ENCODE measurements at places on chromosomes 2 and 18.

DNA sequence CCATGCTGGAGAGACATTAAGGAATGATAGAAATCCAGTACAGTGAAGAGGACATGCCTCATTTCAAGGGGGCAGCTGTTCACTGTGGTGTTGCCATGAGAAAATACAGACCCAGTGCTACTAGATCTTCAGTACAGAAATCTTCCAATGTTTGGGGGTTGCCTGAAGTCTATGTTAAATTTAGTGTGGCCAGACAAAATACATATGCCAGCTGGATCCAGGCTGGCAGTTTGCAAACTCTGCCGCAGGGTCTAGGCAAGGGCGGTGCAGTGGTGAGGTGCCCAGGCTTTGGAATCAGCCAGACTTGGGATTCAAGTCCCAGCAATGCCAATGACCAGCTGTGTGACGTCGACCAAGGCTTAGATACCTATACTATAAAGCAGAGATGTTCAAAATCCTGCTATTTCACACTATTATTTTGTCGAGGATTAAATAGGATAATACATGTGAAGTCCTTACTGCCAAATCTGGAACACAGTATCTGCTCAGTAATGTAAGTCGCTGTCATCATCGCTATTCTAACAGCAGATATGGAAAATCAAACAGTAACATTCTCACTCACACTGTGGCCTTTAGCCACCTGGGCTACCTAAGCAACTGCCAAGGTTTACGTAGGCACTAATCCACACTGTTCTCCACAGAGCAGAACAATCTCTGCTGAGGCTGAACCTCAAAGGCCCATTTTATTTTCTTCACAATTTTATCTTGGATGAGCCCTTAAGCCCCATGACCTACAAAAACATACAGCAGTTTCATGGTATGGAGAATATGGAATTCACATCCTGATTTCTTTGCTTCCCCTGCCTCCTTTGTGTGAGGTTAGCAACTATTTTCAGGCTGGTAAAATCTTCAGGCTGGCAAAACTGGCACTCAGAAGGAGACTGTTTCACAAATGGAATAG lies 5.9 kb upstream of the TMSB10 start:
- no peak for DNase-seq

GRCh38 chr2:147916723-147917122 lies 71.9 kb downstream of the ACVR2A start:
- DNase-seq: no peak

- no peak for DNase-seq
Observed at GRCh38 chr18:55256226-55256928, 297.1 kb upstream of the CCDC68 start.

GRCh38 chr18:64717026-64717425 lies 568.1 kb upstream of the LINC00305 start:
- DNase-seq: no peak

DNA sequence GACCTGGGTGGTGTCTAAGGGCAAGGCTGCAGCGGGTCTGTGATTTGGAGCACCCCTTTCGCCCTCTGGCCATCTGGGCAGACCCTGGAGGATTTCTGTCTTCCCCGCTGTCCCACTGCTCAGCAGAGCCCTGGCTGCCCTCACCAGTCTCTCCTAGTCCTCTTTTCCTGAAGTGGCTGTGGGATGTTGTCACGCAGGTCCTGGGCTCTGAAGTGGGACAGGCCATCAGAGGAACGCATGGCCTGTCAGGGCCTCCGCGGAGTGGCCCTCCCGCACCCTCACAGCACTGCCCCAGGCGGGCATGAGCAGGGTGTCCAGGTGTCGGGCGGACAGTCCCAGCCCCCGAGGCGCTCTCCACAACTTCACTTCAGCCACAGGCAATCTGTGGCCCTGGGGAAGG lies 1.1 kb upstream of the TMEM185B start:
- DNase-seq: no peak

DNA sequence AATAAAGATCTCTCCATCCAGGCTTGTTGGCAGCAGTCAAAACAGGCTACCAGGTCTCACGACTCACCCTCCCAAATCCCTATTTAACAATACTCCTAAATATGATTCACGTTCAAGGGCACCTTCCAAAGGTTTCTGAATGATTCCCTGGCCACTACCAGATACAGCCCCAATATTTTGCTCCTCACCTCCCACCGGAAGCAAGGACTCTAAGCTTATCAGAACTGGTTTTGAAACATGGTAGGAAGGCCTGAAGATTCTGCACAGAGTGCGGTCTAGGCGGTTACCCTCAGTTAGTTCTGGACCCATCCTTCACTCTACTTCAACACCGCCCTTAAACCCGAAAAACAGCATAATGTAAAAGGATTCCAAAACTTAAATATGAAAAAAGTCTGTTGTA lies 5.2 kb downstream of the PPP4R1 start:
- no peak for DNase-seq

DNA sequence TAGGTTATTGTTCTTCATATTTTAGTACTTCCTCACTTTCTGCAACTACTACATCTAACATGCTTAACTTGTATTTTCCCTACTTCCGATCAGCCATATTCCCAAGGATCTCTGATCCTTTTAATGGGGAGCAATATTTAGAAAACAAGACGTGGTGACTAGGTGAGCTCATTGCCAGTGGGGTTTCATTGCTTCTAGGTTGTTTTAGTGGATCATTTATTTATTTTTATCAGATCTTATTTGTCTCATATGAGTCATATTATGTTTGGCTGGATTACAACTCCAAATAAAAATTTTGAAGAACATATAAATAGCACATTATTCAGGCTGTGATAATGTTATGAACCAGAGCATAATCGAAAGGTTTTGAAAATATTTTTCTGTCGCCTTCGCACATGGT lies 480.9 kb upstream of the TMEFF2 start:
- DNase-seq: no peak

- no peak for DNase-seq
Observed at GRCh38 chr2:16328521-16329190, 337.0 kb downstream of the CYRIA start.

DNA sequence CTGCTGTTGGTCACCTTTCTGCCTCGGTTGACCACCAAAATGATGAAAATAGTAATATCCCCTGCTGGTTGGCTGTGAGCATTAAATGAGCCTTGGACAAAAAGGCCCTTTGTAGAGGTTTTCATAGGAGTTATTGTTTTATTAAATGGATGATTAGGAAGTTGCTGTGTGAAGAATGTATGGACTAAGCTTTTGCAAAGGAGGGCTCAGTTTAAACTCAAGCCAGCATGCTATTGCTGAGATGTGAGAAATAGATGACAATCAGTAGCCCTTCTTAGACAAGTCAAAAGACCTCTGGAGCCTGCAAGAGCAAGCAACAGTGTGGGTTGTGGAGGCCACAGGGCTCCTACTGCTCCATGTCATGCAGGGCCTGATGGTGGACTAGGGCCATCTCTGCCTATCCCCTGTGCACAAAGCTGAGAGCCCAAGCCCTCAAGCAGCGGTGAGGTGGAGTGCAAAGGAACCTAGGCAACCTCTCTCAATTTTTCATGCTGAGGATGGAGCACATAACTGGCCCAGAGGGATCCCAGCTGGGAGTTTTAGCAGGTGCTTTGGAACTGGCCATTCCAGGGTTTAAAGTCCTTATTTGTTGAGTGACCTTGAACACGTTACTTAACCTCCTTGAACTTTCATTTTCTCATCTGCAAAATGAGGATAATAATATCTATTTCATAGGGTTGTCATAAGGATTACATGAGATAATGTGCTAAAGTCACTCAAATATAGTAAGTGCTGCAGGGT lies 37.1 kb downstream of the FOSL2 start:
- DNase-seq: no peak

DNA sequence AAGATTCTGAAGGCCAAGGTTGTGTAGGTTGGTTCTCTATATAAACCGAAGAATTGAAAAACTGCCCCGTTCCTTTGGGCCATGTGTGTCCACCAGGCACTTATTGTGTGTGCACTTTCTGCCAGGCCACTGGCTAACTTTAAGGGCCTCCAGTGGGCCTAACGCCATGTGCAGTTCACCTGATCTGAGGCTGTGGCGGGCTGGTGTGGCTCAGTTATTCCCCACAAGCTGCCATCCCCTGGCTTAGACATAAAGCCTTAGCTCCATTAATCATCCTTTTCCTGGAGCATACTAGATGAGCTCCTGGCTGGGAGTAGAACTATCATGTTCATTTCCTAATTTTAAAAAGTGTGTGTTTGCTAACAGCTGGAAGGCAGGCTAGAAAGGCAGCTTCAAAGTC lies 304.1 kb upstream of the TNP1 start:
- no peak for DNase-seq

DNA sequence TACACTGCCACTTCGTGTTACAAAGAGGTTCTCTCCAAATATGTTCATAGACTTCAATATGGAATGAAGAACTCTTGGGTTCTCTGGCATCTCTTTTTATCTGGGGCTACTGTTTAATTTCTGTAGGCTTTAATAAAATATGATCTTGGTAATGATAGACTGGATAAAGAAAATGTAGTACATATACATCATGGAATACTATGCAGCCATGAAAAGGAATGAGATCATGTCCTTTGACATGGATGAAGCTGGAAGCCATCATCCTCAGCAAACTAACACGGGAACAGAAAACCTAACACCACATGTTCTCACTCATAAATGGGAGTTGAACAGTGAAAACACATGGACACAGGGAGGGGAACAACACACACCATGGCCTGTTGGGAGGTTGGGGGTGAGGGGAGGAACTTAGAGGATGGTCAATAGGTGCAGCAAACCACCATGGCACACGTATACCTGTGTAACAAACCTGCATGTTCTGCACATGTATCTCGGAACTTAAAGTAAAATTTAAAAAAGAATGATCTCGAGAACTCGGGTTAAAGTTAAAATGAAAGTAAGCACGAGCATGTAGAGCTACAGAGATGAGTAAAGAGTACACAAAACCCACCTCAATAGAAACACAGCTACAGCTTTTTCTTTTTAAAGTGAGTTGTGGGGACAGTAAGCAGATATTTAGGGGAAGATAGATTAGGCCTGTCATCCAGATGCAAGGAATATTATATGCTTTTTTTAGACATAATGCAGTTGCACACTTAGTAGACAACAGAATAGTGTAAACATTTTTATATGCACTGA lies 102.3 kb downstream of the SGPP2 start:
- no peak for DNase-seq

All from memory B cell (primary cell).